H1 (cell line): ENCODE measurements at places on chromosomes 7 and 10. TPM values are rescaled to one million over a fixed set of nuclear protein-coding genes. Genes with fewer than 3 reads are reported as not detected.

The SAMD9L gene
- not detected in 2 replicates for polyA plus RNA-seq

The PAPSS2 gene
- 7.3 and 7.6 TPM in 2 replicates for polyA plus RNA-seq

The TYSND1 gene
- 11.9 and 15.9 TPM in 2 replicates for polyA plus RNA-seq

The PHKG1 gene
- 0.03 and 0.14 TPM in 2 replicates for polyA plus RNA-seq

The HSPA14 gene
- polyA plus RNA-seq: 11.9 and 20.5 TPM in 2 replicates

The CLCN1 gene
- polyA plus RNA-seq: 0.36 and 0.38 TPM in 2 replicates

The RBM20 gene
- 0.05 and 0.22 TPM in 2 replicates for polyA plus RNA-seq

The SFRP5 gene
- 5.9 and 8.6 TPM in 2 replicates for polyA plus RNA-seq

The FOXP2 gene
- 0.09 and 0.28 TPM in 2 replicates for polyA plus RNA-seq

DNA sequence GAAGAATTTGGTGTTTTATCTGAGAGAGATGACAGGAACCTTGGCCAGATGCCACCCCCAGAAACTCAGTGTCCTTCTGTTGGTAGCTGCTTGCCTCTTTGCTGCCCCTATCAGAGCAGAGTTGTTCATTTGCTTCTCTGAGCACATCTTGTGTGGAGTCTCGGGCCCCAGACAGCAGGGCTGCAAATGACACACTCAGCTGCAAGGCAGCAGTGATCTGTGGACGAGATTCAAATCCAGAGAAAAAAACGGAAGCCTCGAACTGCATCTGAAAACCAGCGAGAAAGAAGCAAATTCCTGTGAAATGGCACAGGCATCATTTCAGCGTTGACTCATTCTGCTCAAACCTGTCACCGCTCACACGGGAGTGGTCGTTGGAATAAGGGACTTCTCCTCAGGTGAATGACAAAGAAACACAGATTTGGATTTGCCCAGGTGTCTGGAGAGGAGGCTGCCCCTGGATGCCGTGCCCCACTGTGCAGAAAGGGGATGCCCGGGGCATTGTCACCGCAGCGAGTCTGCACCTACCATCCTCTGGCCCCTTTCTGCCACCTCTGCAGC, 144.7 kb downstream of the PFKFB3 start:
- H3K4me1 ChIP-seq: no peaks in the 10 kb centered on the region
- DNase-seq: no peak
- no peaks in the 10 kb centered on the region for H3K27me3 ChIP-seq
- no peaks in the 10 kb centered on the region for H3K36me3 ChIP-seq
- no peak overlapping the region for H3K27ac ChIP-seq
- H3K4me3 ChIP-seq: no peak overlapping the region

DNA sequence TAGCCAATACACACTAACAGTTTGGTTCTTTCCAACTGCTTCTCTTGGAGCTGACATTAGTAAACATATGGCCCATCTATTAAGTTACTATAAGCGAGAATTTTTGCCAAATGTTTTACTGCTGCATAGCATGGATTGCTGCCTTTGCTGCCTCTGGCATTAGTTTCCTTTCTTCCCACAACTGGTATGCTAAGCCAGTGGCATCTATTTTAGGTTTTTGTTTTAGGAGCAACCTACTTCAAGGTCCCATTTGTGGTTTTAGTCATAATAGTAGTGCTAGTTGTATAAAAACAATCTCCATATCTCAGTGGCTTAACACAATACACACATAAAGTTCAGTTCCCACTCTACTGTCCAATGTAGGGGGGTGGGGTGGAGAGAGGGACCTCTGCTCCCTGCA, 25.9 kb upstream of the PANK1 start:
- no peak for DNase-seq
- H3K36me3 ChIP-seq: no peaks in the 10 kb centered on the region
- no peaks in the 10 kb centered on the region for H3K27me3 ChIP-seq
- H3K27ac ChIP-seq: no peak overlapping the region
- H3K4me1 ChIP-seq: peaks cover 3% of the 10 kb centered on the region; the same call in 1 of the 2 replicates
- no peak overlapping the region for H3K4me3 ChIP-seq

GRCh38 chr7:116357781-116358670, 141.5 kb upstream of the CAV2 start:
- DNase-seq: no peak
- H3K36me3 ChIP-seq: no peaks in the 10 kb centered on the region
- no peaks in the 10 kb centered on the region for H3K4me1 ChIP-seq
- no peaks in the 10 kb centered on the region for H3K27me3 ChIP-seq

- H3K4me3 ChIP-seq: no peak overlapping the region
- no peaks in the 10 kb centered on the region for H3K4me1 ChIP-seq
- no peak overlapping the region for H3K27ac ChIP-seq
- no peaks in the 10 kb centered on the region for H3K27me3 ChIP-seq
Observed at GRCh38 chr10:36671607-36672006, 453.8 kb upstream of the ANKRD30A start.
